ENCODE measurements at places on chromosomes 12 and 14. TPM values are rescaled to one million over a fixed set of nuclear protein-coding genes. Genes with fewer than 3 reads are reported as not detected.

TOMM20L gene
- polyA plus RNA-seq: 22.7 TPM

DNA sequence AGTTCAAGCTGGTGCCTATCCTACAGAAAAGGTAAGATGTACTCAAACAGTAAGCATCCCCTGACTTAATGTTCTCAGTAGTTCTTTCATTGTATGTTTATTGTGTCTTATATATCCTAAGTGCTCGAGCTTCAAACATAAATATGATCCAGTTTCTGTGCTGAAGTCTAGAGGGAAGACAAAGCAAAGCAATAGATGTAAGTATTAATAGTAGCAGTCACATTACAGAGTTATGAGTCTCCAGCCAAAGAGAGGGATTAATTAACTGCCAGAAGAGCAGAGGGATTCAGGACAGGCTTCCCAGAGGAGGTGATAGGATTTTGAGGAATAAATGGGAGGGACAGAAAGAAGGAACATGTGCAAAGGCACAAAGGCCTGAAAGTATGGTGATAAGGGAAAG, 1.4 kb downstream of the NGDN start:
- DNase-seq: no peak

GRCh38 chr12:76470028-76470939, 89.3 kb downstream of the OSBPL8 start:
- DNase-seq: no peak

DNA sequence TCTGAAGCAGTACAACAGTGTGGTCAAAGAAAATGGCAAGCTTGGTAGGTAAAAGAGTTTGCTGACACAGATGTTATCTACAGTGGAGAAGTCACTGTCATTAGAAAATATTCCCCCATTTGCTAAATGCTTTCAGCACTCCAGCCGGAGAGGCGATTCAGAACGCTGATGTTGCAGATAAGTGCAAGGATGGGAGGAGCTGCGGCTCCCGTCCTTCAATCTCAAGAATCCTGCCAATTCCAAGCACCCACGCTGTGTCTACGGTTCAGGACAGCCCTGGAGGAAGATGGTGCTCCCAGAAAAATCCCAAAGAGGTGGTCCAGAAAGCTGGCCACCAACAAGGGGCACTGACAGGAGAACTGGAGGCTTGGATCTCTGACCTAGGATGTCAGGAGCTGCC, 79.1 kb downstream of the ZFP36L1 start:
- no peak for DNase-seq

DNA sequence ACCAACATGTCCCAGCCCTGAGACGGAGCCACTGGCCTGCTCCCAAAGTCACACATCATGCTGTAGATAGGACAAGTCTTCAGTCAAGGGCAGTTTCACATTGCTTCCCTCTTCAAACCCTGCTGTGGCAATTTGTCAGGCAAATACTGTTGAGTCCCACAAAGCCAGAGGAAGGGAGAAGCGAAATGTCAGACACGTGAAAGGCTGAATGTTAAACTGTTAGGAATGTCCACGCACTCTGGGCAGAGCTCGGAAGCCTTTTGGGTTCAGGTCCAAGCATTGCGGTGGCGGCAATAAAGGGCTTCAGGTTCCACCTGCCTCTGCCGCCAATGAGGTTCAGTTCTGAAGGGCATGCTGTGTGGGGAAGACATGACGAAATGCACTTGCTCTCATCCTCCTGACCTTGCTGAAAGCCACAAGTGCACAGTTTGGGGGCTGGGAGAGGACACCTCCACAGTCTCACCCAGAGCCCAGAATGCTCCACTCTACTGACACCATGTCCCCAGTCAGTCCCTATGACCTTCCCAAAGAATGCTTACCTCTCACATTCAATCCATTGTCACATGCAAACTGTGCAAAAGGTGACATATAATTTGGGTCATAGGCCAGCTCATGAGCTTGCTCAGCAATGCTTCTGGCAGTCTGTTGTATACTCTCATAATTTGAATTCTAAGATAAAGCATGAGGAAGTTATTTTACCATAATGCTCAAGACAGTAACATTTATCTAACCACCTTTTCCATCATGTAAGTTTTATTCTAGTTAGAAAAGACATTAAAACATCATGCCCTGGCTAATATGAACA, 35.7 kb downstream of the RAD9B start:
- DNase-seq: peak; percentile 58

DACT1 gene
- polyA plus RNA-seq: 21.7 TPM

DNA sequence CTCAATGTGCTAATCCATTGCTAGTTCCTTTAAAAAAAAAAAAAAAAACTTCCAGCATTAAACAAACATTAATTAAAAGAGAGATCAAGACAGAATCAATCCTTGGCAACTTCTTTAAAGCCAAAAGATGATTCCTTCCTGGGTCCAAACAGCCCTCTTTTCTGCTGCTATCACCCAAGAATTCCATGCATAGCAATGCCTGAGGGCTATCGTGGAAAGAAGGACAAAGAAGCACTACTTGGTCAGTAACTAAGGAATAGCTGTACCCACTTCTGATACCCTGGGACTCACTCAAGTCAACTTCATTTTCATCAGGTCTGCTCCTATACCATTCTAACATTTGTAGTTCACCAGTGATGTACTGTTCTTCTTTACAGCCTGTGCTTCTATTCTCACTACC, 51.8 kb downstream of the SLC38A2 start:
- DNase-seq: no peak

TAS2R43 gene
- not detected for polyA plus RNA-seq

GRCh38 chr12:50786498-50787231, 22.8 kb downstream of the ATF1 start:
- no peak for DNase-seq

- DNase-seq: peak; percentile 91
Measured at GRCh38 chr14:103576371-103577024, 13.7 kb downstream of the COA8 start.
